ENCODE measurements at places on chromosomes 12 and 14.

DNA sequence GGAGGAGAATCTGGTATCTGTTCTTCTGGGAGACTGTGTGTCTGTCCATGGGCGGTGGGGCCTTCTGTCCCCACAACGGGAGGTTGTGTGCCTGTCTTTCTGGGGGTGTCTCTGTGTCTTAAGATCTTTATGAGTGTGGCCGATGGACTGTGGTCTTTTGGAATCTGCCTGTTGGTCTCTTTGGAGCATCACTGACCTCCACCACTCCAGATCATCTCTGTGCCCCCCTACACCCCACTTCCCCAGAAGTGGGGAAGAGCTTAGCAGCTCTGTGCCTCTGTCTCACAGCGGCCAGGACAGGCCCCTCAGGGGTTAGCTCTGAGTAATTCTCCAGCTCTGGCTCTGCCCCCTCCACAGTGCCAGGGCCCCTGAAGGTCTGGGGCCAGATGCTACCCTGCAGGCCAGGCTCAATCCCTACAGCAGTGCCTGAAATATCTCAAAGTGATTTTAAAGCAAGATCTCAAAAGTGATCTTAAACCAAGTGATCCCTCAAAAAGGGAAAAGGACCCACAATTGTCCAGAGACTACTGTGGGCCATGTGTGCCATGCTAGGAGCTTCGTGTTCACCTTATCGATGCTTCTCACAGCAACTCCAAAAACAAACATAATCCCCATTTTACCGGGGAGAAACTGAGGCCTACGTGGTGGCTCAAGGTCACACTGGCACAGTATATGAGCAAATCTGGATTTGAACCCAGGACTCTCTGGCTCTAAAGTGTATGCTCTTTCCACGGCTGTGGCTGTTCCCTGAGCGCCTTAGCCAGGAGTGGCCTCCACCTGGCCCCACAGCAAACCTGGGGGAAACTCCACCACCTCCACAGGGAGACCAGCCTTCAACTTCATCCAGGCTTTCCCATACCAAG, 26.0 kb upstream of the KRT78 start:
- no peak for DNase-seq

GRCh38 chr12:130920119-130920703, 33.5 kb upstream of the ADGRD1 start:
- no peak for DNase-seq

DNA sequence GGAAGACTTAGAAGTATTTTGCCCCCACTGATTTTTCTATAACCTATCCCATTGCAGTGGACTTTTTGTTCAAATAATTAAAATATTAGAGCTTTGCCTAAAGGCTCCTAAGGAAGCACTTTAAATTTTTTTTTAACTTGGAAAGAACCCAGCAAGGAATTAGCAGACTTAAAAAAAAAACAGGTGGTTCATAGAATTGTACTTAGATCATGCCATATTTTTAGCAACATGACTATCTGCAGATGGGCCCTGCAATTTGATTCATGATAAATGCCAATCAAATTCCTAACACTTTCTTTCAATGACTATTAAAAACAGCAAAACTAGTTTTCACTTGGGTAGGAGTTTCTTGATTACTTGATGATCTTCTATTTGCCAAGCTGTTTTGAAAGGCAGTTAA, 11.5 kb downstream of the ADAMTS20 start:
- DNase-seq = peak; percentile 78

GRCh38 chr12:51269174-51270066, 795 bp downstream of the SMAGP start:
- DNase-seq = no peak

- no peak for DNase-seq
Observed at GRCh38 chr12:61999311-61999710, 260.9 kb upstream of the USP15 start.

GRCh38 chr12:76032043-76032981, 736 bp upstream of the PHLDA1 start:
- DNase-seq = no peak

DNA sequence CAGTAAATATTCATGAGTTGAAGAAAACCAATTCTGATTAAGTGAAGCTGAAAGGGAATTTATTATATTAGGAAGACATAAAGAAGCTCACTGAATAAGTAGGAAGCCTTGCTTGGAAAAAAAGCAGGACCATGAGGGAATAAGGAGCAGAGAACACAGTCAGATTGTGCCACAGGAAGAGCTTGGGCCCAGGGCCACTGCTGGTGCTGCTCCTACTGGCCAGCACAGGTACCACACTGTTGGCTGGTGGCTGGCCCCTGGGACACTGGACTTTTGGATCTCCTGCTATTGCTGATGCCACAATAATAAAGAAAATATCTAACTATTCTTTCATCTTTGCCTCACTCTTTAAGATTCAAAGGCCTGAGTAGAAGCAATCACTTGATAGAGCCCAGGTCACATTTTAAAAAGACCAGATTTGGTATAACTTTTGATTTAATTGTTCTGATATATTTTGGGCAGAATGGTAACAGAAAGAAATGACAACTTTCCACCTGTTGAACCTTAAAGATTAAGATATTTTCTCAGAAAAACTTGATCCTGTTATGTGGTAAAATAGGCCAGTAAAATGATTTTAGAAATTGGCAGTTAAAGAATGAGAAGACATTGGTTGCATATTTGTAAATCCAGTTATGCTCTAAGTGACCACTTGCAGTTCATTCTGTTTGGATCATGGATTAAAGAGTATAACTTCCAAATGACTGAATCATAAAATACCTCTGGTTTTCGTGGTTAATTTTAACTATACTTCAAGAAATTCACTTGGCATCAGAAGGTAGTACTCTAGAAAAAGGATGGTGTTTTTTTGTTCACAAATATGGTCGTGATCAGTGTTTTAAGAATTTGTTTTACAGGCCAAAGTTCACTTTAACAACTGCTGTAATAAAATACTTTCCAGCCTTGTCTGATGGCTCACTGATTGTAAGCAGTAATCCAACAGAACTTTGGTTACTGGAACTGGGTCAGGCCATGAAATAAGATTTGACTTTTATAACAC, 68.3 kb downstream of the DERA start:
- no peak for DNase-seq

DNA sequence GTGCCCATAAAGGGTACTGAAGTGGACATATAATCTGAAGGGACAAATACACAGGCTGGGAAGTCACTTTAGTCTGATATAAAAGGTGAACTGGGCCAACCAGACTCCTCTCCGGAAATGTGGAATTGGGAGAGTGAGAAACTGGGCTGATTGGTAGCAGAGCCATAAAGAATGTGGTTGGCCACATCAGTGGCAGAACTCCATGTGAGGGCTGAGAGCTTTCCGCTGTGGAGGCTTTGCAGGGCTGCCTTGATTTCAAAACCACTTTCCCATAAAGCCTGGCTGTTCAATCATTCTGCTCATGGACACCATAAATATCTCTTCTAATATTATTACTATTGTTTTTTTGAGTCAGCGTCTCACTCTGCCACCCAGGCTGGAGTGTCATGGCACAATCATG, 220.3 kb downstream of the MON2 start:
- DNase-seq = no peak

DNA sequence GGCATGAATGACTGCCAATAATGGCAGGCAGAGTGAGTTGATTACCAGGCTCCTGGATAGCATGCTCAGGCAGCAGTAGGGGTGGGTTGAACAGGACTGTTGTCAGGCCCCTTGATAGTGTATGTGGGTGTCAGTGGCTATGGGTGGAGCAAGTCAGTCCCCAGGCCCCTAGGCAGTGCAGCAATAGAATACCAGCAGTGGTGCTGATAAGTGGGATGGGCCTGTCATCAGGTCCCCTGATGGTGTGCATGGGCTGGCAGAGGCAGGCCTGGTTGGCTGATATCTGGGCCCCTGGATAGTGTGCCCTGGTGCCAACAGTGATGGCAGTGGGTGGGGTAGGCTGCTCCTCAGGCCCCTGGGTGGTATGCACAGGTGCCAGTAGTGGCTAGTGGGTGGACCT, 32.4 kb downstream of the SMCO2 start:
- no peak for DNase-seq

- no peak for DNase-seq
Observed at GRCh38 chr14:51792809-51793208, 67.6 kb upstream of the GNG2 start.

DNA sequence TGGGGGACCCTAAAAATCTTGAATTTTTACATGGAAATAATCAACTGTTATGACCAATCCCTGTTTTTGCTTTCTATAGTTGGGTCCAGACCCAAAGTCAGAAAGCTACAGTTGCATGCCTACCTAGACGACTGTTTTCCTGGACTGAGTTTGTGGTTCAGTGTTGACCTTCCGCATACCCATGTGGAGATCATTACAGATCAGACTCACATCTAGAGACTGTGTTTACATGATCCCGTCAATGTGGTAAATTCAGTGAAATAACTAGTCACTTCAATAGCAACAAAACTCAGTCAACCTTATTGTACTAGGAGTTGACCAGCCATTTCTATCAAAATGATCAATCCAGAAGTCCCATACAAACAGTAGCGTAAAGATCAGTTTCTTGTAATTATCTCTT, 257.6 kb downstream of the EGLN3 start:
- DNase-seq = no peak

DNA sequence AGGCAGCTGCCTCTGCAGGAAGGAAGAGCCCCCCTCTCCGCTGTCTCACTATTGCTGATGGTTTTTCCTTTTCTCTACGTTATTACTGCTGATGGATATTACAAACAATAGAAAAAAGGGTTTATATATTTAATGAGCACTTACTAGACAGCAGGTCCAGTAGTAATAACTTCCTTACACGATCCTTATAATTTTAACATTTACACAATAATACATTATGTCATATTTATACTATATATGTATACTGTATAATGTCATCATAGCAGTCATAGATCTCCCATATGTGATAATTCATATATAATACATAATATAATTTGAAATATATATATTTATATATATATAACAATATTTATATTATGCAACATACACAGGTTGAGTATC, 92.4 kb downstream of the KSR2 start:
- no peak for DNase-seq

GRCh38 chr14:89618811-89619551, 201.9 kb upstream of the FOXN3 start:
- peak; percentile 74 for DNase-seq

DNA sequence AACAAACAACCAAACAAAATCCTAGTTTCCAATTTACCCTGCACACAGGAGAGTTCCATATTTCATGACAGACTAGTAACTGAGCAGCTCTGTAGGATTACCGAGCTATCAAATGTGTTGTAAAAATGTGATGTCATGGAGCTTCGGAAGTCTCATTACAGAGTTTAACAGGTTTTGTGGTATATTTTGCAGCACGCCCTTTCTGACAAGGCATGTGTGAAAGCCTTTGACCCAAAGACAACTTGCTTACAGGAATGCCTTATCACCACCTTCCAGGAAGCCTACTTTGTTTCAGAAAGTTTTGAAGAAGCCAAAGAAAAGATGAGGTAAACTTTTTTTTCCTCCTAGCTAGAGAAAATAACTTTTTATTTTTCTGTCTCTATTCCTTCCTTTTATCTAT, 92.4 kb downstream of the TPH2 start:
- no peak for DNase-seq

DNA sequence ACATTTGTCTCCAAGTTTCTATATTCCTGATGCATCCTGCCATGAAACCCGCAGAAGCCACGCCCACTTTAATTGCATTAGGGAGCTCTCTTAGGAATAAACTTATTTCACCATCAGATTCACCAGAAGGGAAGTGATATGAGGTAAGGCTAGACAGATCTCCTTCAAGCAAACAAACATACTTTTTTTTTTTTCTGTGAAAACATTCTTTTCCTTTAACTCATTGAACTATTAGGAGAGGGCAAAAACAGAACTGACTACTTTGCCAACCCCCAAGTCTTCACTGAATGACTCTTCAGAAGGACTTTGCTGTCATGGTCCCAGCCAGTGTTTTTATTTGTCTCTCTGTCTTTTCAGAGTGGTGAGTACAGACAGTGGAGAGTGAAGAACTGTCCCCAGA, 48.4 kb downstream of the GTF2A1 start:
- no peak for DNase-seq
